NCI-H2171 treated with DMSO at 0.1 percent for 48 hours (cell line): ENCODE measurements at places on chromosomes 16 and 17.

DNA sequence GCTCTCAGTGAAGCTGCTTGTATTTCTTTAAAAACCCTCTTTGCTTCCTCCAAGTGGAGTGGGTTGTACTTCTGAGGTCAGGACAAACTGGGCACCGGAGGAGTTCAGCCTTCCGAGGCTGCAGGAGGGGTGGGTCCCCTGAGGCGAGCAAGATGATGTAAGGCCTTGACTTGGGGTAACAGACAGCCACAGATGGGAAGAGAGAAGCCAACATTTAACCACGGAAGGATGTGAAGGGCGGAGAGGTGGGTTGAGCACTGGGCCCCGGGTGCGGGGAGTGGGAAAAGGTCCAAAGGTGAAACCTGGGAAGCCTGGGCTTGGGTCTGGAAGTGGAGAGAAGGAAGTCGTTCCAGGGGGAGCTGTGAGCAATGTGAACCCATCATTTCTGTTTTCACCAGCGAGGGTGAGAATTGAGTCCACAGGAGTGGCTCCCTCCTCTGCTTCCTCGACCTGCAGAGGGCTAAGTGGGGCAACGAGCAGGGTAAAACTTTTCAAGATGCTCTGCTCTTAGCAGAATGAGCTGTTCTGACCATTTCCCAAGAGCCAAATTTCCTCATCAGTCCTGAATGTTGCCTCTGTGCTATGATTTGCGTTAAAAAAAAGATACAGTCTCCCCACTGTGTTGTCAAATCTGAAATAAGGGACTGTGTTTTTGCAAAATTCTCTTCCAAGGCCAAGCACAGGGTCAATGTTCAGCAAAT, 137.7 kb upstream of the CRHR1 start:
- DNase-seq: no peak

DNA sequence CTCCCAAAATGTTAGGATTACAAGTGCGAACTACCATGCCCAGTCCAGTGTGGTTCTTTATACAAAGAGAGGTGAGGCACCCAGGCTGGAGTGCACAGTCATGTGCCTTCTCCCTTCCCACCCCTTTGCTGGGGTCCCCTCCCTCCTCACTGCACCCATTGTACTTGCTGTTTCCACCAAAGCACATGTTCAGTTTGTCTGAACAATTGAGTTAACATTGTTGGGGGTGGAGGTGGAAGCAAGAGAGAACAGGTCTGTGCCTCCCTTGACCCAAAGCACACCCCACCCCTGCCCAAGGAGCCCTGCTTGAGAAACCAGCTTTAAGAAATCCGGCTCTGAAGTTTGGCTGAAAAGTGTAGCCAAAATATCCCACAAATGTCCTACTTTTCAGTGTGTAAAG, 142.3 kb upstream of the CDH5 start:
- no peak for DNase-seq

GRCh38 chr17:48131216-48131824, 23.8 kb downstream of the SNX11 start:
- peak; percentile 50 for DNase-seq

- no peak for DNase-seq
These were observed 37.9 kb downstream of the SOX8 start for GRCh38 chr16:1019231-1020090.

DNA sequence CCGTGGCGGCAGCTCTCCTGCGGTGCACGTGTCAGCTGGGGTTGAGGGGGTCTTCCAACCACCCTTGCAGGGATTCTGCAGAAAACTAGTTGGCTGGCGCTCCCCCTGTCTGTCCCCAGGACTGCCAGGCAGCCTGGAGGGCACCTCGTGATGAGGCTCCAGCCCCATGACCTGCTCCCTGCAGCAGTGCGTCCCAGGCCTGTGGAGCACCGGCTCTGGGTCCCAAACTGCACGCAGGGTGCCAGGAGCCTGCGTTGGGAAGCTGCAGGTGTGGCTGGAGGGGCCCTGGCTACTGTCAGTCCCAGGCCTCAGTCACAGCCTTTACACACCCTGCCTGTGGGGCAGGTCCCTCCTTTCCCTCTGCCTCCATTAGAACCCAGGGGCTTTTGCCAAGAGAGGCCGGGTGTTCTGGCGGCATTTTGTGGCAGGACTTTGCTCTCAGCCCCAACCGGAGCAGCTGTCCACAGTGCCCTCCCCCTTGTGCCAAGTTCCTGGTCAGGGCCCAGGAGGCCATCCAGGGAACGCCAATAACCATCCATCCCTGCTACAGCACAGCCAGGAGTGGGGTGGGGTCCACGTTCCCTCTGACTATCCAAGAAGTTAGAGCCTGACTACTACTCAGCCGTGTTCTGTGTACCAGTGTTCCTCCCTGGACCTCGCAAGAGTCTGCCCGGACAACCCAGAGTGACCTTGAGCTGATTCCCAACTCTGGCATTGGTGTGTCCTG, 9.2 kb downstream of the CHMP6 start:
- no peak for DNase-seq

DNA sequence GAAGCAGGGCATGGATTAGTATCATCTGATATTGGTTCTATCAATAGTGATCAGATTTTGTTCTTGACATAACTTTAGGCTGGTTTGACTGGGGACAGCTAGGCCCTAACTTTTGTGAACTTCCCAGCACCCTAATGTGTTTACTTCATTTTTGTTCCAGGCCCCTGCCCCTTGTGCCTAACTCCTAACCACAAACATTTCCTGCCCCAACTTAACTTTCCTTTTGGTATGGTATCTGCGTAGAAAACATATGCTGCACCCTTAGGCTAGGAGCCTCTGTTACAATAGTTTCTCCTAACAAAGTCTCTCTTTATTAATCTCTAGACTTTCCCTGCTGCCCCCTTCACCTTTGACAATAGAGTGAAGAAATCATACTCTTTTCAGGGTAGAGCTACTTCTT, 2.5 kb downstream of the ADPRM start:
- no peak for DNase-seq

- no peak for DNase-seq
These were observed 28.9 kb upstream of the ABCC12 start for GRCh38 chr16:48184681-48185080.

GRCh38 chr16:75552951-75553350, 3.1 kb downstream of the TMEM231 start:
- no peak for DNase-seq

DNA sequence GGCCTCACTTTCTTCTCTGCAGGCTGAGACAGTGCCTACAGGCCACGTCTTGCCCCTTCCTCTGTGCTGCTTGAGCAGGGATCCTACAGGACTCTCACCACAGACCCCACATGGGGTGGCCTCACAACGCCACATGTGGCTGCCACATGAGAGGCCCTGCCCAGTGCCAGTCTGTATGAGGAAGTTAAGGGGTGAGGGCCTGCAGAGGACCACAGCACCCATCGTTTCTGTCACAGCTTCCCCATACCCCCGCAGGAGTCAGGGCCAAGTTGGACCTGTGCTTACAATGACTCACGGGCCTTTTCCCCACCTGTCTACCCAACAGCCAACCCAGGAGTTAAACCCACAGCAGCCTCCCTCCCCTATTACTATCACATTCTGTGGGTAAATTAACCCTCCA, 2.9 kb upstream of the GSDMB start:
- DNase-seq: no peak

GRCh38 chr16:3022208-3022683, 1.5 kb downstream of the HCFC1R1 start:
- DNase-seq: peak; percentile 32

DNA sequence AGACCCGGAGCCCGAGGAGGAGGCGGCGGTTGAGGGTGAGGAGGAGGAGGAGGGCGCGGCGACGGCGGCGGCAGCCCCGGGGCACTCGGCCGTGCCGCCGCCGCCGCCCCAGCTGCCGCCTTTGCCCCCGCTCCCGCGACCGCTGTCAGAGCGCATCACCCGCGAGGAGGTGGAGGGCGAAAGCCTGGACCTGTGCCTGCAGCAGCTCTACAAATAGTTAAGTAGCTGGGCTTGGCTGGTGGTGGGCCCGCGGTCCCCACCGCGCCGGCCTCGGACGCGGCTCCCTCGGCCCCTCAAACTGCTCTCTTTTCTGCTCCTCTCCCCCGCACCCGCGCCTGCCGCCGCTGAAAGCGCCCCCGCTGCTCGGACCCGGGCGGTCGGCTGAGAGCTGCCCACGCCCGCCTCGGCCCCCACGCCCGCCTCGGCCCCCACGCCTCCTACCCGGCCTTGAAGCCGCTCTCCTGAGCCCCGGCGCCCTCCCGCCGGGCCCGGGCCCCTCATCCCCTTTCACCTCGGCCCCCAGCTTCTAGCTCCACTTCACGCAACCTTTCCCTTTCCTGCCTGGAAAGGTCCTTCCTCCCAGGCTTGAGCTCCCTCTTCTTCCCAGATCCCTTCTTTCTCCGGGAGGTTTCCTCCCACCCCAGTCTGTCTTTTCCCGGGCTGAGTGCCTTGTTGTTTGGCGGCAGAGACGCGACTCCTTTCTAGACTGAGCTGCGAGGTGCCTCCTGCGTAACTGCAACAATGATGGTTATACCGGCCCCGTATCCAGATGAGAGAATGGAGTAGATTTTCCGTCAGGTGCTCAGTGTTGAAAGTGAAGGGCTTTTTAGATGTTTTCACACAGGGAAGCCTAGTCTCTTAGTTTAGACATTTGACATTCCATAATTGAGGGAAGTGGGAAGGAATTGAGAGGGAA, 850 bp downstream of the PPM1E start:
- peak; percentile 65 for DNase-seq

DNA sequence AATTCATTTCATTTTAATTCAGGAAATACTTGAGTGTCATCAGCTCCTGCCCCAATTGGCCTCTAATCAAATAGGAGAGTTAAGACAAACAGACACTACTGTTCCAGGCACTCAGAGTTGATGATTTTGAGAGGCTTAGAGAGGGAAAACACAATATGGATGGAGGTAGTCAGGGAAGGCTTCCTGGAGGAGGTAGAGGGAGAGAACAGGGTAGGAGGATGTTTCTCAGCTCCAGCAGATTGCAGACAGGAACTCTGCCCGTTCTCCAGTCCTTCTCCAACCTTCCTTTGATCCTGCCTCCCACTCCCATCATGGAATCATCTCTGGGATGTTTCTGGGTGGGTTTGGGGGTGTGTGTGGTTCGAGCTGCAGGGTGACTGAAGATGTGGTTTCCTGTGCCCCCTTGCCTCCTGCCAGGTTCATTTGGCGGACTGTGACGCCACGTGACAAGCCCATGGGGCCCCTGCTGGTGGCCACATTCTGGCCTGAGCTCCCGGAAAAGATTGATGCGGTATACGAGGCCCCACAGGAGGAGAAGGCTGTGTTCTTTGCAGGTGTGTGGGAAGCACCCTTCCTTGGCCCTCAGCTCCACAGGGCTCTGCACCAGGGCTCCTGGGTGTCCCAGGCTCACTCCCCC, 12.2 kb upstream of the LPCAT2 start:
- no peak for DNase-seq

- no peak for DNase-seq
These were observed 13.8 kb downstream of the RIPOR1 start for GRCh38 chr16:67542464-67542863.

GRCh38 chr17:19421926-19422325, 10.9 kb downstream of the RNF112 start:
- DNase-seq: no peak

DNA sequence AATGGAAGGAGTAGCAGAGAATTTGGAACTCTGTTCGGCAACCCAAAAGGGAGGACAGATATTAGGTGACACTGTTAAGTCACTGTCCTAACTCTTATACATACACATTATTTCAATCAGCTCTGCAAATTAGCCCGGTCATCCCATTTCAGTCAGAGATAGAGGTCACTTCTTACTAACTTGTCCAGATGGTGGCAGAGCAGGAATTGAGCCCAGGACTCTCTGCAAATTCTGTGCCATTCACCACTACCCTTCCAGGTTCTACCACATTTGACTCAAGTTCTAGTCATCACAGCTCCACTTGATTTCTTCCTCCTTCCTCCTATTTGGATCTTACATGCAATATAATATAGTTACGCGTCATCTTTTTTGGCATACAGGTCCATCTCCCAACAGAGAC, 35.9 kb upstream of the NUDT7 start:
- DNase-seq: no peak

DNA sequence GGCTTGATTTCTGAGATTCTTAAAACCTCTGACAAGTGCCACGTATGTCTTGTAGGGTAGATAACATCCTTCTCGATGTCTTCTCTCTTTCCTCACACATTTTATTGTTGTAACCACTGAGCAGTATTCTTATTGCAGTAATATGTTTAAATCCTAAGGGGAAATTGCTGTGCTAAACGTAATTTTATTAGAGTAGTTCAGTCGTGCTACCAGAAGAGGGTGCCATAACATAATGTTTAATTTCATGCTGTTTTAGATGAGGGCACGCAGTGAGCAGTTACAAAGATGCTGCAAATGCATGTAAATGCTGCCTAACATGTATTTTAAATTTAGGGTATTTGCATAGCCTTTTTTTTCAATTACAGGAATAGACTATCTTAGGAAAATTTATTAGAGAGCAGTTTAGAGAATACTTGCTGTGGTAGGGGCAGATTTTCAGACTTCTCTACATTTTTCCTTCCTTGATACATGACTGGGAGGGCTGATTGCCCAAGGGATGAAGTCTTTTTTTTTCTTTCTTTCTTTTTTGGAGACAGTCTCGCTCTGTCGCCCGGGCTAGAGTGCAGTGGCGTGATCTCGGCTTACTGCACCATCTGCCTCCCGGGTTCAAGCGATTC, 51.7 kb downstream of the GAN start:
- DNase-seq: peak; percentile 76

- DNase-seq: no peak
These were observed 1.2 kb downstream of the LLGL2 start for GRCh38 chr17:75526555-75527270.

DNA sequence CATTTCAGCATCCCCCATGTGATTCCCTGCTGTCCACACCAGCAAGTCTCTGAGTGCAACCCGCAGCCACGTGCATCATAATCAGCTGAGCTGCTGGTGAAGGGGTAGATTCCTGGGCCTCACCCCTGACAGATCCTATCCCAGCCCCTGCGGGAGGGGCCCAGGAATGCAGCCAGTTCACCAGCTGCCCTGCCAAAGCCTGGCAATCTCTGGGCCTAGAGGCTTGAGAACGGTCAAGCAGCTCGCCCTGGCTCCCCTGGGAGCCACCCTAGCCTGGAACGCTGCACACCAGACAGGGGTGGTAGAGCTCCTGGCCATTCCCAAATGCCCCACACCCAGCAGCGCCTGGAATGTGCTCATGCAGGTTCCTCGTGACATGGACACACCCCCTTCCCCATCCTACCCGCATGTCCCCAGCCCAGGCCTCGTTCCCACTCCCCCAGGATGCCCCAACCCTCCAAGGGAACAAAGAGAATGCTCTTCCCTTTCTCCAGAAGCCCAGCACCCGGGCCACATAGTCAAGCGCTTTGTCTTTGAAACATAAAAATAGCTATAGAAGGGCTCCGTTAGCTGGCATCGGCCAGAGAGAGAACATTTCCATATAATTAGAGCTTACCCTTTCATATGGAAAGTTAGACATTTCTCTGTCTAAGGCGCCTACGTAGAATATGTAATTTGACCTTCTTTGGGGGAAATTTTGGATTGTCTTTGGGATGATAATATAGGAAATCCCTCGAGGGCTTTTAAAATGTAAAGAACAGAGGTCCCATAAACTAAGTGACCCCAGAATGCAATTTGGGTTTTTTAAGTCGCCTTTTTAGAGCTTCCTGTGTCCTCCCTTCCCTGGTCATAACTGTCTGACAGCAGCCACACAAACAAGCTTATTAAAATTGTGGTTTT, 3.4 kb downstream of the CEP295NL start:
- no peak for DNase-seq

GRCh38 chr16:14530046-14530445, 100.0 kb downstream of the PARN start:
- no peak for DNase-seq
